Body of pancreas (tissue), 4 donors: ENCODE measurements at places on chromosomes 5 and 9.

GRCh38 chr5:96624596-96624995, 37.6 kb upstream of the CAST start:
- no peak for DNase-seq

- DNase-seq = no peak
Observed at GRCh38 chr5:95927927-95928723, 33.5 kb downstream of the ELL2 start.

DNA sequence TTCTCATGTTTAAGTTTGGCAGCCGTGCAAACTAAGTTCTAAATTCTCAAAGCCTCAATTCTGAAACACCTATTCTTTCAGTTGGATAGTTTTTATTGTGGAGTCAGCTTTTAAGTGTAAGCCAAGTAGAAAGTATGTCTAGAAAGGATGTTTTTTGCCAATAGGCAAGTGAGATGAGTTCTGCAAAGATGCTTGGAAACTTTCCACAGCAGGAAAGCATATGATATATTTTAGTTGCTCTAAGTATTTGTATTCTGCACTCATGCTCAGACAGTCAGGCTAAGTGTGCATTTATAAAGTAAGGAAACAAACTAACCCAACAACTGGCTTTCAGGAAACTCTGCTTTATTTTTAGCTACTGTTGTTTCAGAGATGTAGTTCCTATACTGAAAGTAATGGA, 67.3 kb upstream of the CDH18 start:
- no peak for DNase-seq

DNA sequence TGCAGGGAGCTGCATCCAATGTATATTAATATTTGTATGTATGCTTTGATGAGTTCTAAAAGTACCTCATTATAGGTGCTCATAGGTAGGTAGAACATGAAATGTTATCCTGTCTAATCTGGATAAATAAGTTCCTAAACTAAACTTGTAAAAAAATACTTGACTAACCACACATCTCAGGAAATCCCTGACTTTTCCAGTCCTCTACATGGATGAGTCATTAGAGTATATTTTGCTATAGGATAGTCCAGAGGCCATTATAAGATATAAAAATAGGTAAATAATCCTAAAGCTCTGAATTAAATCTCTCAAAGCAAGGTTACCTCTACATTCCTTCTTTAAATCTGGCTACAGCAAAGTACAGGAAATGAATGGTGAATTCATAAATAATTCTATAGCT, 404.3 kb downstream of the RAB3C start:
- DNase-seq = no peak

DNA sequence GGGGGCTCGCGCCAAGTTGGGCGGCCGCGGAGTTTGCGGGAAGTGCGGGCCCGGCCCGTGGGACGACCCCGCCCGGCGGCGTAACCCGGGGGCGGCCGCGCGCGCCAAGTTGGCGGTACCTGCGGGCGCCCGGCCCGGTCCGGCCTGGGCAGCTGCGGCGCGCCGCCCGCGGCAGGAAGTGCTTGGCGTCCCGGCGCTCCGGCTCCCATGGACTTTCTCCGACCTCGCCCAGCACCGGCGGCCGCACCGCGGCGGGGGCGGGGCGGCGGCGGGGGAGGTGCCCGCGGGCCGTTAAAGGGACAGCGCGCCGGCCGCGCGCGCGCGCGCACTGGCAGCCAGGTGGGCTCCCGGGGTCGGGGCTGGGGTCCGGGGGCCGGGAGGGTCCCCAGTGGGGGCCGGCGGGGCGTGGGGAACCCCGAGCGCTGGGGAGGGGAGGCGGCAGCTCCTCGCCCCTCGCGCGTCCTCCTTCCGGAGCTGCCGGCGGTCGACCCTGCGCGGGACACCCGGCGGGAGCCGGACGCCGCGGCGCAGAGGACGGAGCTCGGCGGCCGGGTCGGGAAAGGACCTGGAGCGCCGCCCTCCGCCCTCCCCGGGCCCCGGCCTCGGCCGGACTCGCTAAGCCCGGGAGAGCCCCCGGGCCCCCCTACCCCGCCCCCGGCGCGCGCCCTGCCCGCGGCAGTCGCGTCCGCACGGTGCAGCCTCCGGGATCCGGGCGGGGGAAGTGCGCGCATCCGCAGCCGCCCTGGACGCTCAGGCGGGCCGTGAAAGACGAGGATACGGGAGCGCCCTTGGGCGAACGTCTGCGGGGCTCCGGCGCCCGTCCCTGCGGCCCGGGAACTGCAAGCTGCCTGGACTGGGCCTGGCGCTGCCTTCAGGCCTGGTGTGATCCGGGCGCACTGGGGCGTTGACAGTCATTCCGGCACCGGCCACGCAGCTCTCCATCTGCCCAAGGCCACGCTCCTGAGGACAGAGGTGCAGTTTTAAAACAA, at the start of gene NACC2:
TSS of gene NACC2 (minus strand) at position 220 of the 989 bp plus-strand sequence. CDS start 44,768 bp downstream, outside the sequence.
- peak; percentile 73 for DNase-seq

GRCh38 chr5:80275347-80275746, 19.5 kb upstream of the SERINC5 start:
- DNase-seq = no peak

DNA sequence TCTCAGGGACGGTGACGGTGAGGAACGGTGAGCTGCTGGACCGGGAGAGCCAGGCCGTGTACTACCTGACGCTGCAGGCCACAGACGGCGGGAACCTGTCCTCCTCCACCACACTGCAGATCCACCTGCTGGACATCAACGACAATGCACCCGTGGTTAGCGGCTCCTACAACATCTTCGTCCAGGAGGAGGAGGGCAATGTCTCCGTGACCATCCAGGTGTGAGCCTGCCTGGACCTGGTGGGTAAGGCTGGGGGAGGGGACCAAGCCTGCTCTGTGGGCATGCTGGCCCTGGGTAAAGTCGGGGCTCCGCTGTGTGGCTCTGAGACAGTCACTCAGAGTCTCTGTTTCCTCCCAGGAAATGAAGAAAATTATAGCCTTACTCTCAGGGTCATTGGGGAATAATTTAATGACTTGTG, 29.3 kb downstream of the CDHR2 start:
- DNase-seq = peak; percentile 81

- no peak for DNase-seq
Observed at GRCh38 chr5:126595486-126596083, 566 bp upstream of the ALDH7A1 start.

- DNase-seq = no peak
Observed at GRCh38 chr5:73968729-73969128, 342.7 kb downstream of the ARHGEF28 start.

- no peak for DNase-seq
Observed at GRCh38 chr9:117697046-117697445, 7.2 kb upstream of the TLR4 start.

DNA sequence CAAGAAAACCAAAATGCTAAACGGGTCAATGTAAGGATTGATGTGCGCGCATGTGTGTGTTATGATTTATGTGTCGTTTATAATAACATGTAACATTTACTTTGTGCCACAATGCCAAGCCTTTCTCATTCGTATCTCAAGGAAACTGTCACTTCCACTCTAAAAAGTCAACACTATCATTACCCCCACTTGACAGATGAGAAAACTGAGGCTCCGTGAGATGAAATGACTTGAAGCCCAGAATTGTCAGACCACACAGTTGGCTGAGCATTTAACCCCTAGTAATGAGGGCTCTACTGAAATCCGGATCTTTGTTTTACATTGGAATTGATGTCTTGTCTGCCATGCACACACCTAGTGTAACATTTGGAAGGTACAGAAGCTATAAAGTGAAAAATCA, 95.0 kb upstream of the LMX1B start:
- DNase-seq = no peak

DNA sequence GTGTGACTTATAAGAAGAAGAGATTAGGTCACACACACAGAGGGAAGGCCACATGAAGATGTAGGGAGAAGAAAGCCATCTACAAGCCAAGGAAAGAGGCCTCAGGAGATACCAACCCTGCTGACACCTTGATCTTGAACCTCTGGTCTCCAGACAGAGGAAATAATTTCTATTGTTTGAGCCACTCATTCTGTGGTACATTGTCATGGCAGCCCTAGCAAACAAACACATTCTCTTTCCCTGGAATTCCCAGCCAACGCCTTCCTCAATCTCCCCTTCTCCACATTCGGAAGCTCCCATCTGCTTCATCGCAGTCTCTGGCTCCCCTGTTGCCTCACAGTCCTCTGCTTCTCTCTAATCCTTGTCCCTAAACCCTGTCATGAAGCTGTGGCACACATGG, 16.7 kb downstream of the PTGS1 start:
- no peak for DNase-seq

GRCh38 chr5:24633715-24634325, 11.0 kb downstream of the CDH10 start:
- no peak for DNase-seq

GRCh38 chr5:36059571-36060419, 6.9 kb downstream of the UGT3A2 start:
- no peak for DNase-seq

- DNase-seq = no peak
Observed at GRCh38 chr9:76023715-76024195, 133.3 kb downstream of the PCSK5 start.

GRCh38 chr5:132662925-132663770, 5.2 kb downstream of the IL13 start:
- no peak for DNase-seq

DNA sequence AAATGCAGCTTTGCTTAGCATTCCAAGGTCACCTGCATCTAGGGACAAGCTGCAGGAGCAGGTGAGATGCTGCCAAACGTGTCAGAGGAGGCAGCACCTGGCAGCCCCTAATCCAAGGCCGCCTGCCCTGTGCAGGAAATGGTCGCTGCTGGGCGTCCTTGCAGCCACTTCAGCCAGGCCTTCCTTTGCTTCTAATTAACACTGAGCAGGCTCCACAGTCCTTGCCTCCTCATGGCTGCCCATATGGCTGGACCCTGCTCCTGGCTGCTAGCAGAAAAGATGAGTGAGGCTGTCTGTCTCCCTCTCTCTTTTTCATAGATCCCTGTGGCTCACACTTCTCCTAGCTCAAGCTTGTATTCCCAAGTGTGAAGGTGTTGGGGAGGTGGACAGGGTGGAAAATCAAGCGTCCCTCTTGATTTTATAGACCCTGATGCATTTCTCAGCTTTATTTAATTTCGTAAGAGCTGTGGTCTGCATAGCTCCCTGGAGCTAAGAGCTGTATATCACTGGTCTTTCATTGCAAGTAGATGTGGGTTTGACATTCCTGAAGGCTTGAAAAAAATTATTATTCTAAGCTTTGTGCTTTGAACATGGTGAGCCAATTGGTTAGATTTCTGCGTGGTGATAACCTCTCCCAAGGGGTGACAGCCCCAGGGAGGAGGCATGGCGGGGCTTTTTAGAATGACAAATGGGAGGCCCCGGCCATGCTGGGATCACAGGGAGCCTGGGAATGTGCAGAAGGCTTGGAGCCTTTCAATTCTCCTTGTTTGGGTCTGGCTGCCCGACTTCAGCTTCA, 193.8 kb downstream of the SLIT3 start:
- DNase-seq = no peak

DNA sequence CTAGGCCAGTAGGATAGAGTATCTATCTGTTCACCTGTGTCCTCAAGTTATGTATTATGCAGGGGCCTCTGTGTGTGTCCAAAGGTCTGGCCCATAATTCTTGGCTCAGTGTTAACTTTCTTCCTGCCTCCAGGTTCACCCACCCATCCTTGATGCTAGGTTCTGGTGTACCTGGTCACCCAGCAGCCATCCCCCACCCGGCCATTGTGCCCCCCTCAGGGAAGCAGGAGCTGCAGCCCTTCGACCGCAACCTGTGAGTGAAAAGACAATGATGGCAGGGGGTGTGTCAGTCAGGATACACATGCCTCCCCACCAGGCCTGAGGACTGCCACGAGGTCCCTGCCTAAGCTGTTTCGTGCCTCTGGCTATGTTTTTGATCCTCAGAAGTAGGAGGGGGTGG, 27.6 kb downstream of the TCF7 start:
- DNase-seq = peak; percentile 0

GRCh38 chr9:109733690-109734089, 46.3 kb upstream of the PALM2AKAP2 start:
- no peak for DNase-seq

DNA sequence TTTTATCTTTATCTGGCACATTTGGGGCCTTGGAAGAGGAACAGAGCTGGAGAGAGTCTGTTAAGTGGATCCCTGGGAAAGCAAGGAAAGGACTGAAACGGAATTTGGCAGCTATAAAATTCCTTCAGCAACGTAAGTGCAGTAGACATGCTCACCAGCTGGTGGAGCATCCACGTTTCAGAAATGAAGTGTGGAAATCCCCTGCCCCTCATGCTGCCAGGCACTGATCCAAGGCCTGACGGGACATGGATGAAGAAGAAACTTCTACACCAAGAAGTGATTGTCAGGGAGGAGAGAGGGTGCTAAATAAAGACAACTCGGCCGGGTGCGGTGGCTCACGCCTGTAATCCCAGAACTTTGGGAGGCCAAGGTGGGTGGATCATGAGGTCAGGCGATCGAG, 209.3 kb downstream of the ROR2 start:
- peak; percentile 32 for DNase-seq

DNA sequence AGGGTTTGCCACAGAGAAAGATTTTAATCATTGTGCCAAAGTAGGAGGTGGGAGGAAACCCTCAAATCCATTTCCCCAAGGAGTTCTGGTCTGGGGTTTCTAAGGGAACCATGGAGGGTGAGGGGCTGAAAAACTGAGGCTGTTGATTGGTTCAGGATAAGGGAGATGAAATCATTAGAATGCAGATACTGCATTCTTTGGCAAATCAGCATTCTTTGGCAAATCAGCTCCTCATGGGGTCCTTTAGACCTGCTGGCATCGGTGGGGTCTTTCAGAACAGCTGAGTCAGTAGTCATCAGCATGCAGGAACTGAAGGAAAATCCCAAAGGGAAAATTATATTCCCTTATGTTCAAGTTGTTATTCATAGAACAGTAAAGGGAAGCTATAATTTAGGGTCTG, 585.5 kb downstream of the ISL1 start:
- no peak for DNase-seq

- DNase-seq = peak; percentile 40
Observed at GRCh38 chr9:134025606-134026541, 593 bp downstream of the BRD3OS start.

- DNase-seq = no peak
Observed at GRCh38 chr5:3091040-3091774, 339.7 kb upstream of the IRX2 start.

DNA sequence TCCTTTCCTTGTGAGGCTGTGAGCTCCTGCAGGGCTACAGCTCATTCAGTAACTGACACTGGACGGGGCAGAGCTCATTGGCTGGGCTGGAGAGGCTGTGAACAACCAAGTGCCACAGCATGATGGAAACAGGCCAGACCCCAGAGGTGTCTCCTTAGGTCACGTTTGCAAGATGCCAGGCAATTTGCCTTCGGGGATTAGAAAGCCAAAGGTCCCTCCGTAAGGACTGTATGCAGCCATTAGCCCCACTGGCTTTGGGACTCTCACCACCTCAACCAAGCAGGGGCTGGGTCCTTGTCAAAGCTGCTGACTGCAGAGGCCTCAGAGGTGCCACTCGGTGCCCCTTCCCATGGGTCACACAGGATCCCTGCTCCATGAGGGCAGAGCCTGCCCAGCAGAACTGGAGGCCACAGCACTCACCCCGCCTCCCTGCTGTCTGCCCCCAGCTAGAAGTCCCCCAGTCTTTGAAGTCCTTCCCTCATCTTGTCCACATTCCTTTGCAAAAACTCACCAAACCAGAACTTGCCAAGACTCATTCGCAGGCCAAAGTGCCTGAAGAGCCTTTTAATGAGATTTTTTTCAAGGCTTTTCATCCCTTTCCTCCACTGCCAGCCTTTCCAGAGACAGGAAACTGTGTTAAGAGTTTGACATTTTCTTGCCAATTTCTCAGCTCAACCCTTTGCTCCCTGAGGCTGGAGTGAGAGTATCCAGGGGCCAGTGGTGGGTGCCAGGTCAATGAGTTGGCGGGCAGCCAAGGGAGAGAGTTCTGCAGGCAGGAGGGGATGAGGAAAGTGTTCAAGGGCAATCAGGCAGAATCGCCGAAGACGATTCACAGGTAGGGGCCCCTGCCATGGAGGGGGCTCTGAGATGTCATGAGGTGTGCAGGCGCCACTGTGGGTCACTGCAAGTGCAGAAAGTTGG, 39.7 kb upstream of the SLC25A51 start:
- peak; percentile 42 for DNase-seq

- no peak for DNase-seq
Observed at GRCh38 chr9:100419166-100419565, 7.8 kb upstream of the MSANTD3 start.
